Stimulated activated CD4-positive, alpha-beta T cell treated with anti-CD3 and anti-CD28 coated beads, TNF-alpha, amount 100 ng/mL, for 1 hour (primary cell): ENCODE measurements at places on chromosomes 1 and 21.

DNA sequence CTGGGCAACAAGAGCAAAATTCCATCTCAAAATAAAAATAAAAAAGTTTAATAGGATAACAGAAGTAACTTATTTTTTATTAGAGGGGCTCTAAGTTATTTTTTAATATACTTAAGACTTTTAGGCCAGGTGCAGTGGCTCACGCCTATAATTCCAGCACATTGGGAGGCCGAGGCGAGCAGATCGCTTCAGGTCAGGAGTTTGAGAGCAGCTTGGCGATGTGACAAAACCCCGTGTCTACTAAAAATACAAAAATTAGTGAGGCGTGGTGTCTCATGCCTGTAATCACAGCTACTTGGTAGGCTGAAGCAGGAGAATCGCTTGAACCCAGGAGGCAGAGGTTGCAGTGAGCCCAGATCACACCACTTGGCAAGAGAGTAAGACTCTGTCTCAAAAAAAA, 180.5 kb upstream of the NR5A2 start:
- DNase-seq, result no peak

DNA sequence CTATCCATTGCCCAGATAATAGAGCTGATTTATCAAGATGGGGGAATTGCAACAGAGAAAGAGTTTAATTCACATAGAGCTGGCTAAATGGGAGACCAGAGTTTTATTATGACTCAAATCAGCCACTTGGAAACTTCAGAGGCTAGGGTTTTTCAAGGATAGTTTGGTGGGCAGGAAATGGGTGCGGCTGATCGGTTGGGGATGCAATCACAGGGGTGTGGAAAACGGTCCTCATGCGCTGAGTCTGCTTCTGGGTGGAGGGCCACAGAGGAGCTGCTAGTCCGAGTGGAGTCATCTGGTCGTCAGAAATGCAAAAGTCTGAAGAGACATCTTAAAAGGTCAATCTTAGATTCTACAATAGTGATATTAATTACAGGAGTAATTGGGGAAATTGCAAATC, 32.0 kb upstream of the FAM89A start:
- no peak for DNase-seq

DNA sequence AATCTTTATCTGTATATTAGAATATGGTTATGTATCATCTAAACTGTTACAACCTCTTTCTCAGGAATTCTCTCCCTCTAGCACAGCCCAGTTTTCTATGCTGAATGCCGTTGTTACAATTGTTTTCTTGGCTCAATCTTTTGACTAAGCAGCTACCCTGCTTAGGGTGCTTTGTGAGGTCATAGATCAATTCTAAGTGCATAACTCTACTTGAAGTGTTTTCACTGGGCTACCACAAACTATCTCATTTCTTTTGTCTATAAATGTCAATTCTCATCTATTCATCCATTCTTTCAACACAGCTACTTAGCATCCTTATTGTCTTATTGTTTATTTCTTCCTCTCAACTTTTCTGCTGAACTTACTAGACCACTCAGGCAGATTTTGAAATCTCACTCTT, 77.1 kb downstream of the CEP350 start:
- DNase-seq, result no peak

- no peak for DNase-seq
Observed at GRCh38 chr21:37463083-37463801, 96.7 kb downstream of the DYRK1A start.

GRCh38 chr1:234845097-234845660, 235.2 kb upstream of the IRF2BP2 start:
- DNase-seq, result peak; percentile 12

DNA sequence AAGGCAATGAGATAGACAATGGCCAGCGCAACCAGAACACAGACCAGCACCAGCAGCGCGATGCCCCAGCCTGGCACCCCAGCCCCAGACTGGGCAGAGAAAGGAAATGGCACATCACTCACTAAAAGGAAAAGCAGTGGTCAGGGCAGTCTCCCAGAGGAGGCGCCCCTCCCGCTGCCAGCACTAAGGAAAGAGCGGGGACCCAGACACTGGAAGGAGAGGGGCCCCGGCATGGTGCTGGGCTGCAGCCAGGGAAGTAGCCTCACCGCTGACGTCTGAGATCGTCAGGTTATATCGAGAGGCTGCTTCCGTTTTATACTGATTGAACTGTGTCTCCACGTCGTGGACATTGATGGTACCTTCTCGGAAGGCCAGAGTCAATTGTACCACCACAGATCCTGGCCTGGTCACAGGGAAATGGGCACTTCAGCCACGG, 13.8 kb downstream of the TRIM46 start:
- DNase-seq, result no peak

- no peak for DNase-seq
Observed at GRCh38 chr1:207830788-207831187, 78.9 kb downstream of the CD46 start.

DNA sequence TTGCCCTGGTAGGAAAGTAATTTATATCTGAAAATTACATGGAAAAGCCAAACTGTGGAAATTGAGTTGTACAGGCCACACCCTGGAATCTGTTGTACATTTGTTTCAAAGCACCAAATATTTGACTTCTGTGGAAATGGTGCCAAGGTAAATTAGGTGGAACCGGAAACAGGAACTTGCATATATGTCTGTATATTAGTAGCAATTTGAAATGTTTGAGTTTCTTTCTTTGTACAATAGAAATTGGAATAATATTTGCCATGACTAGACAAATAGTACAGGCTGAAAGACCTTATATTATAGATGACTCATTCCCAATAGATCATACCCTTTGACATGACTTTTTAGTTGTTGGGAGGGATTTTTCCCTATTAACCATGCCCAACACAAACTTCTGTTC, 10.5 kb upstream of the TAF1A start:
- no peak for DNase-seq

DNA sequence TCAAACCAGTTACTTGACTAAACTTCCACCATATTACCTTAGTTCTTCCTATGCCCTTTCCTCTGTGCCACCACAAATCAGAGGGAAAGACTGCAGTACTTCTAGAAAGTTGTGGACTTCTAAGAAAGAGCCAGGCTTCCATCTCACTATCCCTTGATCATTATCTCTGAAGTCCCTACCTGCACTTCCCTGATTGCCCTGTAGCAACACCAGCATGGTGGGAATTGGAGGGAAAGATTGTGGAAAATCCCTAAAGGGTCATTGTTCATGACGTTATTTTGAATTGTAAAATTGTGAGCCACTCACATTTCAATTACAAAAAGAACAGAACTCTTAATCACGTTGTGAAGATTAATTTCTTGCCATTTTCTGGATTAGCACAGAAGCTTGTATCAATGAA, 23.4 kb upstream of the KIAA1614 start:
- no peak for DNase-seq

DNA sequence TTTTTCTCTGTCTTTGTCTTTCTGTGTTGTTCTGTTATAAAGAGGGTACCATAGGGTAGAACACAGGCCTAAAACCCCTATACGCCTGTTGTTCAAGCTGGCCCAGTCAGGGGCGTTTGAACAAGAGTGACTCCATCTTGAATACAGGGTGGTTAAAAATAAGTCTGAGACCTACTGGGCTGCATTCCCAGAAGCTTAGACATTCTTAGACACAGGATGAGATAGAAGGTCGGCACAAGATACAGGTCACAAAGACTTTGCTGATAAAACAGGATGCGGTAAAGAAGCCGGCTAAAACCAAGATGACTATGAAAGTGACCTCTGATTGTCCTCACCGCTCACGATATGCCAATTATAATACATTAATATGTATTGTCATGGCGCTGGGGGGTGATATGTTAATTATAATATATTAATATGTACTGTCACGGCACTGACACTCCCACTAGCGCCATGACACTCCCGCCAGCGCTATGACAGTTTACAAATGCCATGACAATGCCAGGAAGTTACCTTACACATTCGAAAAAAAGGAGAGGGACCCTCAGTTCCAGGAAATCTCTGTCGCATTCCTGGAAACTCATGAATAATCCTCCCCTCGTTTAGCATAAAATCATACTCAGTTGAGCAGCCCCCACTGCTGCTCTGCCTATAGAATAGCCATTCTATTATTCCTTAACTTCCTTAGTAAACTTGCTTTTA, 58.5 kb upstream of the KLHDC7A start:
- DNase-seq, result no peak

DNA sequence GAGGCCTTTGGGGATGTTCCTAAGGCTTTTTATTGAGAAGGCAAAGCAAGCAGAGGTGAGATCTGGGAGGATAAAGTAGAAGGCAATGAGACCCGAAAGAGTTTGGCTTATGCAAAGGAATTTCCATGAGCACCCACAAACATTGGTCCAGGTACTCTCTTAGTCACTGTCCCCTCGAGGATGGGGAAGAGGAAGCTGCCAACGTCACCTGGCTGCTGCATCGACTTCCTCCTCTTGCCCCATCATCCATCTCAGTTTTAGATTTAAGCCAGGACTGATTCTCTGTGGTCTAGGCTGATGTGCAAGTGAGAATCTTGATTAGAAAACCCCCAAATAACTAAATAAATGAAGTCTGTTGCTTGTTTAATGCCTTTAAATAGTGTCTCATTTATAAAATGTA, 28.7 kb downstream of the RUNX1 start:
- no peak for DNase-seq

DNA sequence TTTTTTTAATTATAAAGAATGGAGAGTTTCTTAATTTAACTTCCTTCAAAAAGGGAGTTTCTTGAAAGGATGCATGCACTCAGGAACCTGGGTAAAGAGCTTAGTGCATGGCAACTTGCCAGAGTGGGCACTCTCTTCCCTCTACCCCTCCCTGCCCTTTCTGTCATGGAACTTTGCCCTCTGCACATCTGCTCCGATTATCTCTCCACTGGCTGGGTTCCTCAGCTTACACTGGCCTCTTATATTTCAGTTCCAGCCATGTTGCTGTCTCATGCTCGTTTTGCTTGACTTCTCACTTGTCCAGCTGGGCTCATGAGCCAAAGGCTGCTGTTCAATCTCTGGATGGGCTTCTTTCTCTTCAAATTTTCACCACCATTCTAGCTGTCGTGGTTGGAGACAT, 87.0 kb downstream of the NCAM2 start:
- no peak for DNase-seq

DNA sequence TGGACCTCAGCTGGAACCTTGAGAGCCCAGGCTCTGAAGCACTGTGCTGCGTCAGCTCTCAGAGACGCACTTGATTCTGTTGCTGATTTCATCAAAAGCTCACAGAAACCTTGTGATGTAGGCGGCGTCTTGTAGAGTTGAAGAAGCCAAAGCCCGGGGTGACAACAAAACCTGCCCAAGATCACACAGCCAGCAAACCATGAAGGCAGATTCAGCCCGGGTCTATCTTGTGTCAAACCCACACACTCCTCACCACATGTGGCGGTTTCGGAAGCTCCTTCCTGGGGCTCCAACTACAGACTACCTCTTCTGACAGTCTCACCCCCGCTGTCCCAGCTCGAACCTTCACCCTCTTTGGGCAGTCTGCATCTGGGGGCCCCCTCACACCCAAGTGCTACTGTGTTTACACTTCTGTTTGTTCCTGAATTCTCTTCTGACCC, 50.4 kb downstream of the TENT5C start:
- peak; percentile 25 for DNase-seq
